Mesendoderm (in vitro differentiated cells): ENCODE measurements at places on chromosomes 7 and 10.
A peak's percentile ranks its signal among the peaks of the same experiment; 100 is the strongest.

DNA sequence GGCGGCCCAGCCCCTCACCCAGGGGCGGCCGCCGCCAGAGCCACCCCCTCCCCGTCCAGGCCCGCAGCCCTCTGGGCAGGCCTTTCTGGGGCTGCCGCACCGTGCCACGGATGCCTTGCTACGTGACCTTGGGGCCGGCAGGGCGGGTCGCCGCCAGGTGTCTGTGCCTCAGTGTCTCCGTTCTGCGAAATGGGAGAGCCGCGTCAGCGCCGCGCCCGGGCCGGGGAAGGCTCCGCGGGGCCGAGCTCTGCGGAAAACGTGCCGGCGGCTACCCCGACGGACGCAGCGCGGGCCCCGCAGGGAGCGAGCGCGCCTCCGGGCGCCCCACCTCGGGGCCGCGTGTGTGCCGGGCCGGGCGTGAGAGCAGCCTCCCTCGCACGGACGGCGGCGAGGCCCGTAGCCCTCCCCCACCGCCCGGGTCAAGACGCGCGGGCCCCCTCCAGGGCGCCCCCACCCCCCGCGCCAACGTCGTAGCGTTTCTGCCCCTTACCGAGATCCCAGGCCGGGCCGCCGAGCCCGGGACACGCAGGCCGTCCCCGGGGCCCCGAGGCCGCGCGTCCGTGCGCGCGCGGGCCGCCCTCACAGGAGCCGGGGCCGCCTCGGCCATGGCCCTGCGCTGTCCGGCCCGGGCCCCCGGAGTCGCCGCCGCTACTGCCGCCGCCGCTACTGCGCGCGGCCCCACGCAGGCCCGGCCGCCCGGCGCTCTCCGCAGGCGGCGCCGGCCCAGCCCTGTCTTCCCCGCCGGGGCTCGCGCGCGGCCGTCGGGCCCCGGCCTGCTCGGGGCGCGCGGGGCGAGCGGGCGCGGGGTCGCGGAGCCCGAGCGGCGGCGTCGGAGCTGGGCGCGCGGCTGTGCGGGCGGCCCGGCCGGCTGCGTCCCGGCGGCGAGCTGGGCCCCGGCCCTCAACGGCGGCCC lies 1.1 kb downstream of the ZNF777 start:
- DNase-seq: peak; percentile 14

GRCh38 chr7:80960244-80960795 lies 41.5 kb upstream of the SEMA3C start:
- no peak for DNase-seq

DNA sequence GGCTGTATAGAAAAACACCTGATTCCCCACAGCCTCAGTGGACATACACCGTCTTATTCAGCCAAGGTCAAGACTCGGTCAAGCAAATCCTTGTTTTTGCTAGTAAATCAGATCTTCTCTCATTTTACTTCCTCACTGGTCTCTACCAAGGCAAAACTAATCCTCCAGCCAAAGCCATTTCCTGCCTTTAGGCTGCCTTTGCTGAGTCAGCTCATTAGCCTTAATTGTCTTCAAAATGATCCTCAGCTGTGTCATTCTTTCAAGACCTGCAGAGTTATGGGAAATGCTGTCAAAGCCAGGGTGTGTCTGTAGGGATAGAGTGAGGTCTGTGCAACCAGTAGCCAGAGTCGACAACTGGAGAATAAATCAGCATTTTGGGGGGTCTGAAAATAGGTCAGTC lies 107.2 kb upstream of the FAM180A start:
- peak; percentile 76 for DNase-seq

GRCh38 chr7:140898786-140899536 lies 25.8 kb downstream of the BRAF start:
- DNase-seq: peak; percentile 3

GRCh38 chr10:24519950-24520349 lies 203.7 kb downstream of the ARHGAP21 start:
- peak; percentile 51 for DNase-seq

DNA sequence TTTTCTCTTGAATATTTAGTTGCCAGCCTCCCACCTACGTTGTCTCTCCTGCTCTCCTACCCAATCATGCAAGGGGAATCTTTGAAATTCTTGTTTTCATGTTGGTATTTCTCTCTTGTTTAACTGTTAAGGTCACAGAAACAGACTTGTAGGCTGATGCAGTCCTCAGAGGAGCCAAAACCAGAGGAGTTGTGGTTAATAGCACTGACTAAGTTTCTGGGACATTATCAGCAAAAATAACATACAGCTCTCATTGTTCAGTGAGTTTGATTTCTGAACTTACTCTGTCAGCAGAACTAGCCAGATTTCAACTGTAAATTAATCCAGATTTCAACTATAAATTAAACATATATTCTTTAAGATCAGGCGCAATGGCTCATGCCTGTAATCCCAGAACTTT lies 11.1 kb upstream of the CUL1 start:
- DNase-seq: no peak

DNA sequence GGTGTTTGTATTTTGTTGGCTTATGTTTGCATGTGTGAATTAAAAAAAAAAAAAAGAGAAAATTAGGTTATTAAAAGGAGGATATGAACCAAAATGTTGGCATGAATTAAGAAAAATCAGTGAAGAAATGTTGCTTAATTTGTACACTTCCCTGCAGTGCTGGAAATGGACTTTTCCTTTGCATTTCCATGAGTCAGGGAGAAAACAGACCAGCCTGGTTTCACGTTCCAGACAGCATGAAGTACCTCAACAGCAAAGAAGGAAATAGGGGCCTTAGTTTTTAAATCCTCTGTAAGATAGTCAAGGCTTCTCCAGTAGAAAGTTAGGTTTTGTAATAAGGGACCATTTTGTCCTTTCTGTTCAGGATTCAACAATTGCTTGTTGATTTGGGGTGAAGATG lies 159.7 kb downstream of the CELF2 start:
- DNase-seq: no peak

GRCh38 chr10:89080660-89081059 lies 90.1 kb downstream of the FAS start:
- no peak for DNase-seq

DNA sequence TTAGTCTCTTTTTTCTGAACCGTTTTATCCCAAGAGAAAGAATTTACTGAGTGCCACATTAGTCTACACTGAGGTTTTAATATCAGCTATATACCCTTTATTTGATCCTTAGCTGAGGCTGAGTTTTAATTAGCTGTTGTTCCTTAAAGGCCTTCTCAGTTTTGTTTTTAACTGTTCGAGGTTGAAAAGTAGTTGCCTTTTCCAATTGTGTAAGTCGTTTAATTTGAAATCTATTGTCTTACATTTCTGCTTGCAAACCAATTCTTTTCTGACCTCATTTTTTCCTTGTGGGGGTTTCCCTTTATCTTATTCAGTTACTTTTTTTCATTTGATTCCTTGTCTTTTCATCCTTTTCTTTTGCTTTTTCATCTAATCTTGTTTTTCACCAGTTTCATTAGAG lies 30.8 kb downstream of the UMAD1 start:
- DNase-seq: no peak

DNA sequence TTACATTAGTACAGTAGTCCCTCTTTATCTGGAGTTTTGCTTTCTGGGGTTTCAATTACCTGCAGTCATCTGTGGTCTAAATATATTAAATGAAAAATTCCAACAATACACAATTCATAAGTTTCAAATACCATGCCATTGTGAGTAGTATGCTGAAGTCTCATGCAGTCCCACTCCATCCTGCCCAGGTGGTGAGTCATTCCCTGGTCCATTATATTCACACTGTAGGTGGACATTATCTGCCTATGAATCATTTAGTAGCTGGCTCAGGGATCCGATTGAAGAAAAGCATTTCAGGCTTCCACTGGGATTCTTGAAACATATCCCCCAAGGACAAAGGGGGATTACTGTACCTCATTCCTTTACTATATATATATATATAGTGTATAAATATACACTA lies 298.2 kb upstream of the GALNT17 start:
- DNase-seq: peak; percentile 51

DNA sequence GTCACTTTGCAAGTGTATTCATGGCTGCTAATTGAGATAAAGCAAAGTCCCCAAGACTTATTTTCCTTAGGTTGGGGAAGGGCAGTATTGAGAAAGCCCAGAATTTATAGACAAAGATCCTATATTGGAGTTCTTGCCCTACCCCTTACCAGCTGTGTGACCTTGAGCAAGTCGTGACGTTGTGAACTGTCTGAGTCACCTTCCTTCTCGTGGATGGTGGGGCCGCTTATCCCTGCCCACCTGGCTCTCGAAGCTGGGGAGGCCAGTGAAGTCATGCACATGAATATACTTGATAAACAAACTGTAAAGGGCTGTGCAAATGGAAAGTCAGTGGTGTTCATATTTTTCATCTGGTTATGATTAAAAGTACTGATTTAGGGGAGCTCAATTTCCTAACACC lies 127.4 kb downstream of the TACC2 start:
- DNase-seq: no peak

DNA sequence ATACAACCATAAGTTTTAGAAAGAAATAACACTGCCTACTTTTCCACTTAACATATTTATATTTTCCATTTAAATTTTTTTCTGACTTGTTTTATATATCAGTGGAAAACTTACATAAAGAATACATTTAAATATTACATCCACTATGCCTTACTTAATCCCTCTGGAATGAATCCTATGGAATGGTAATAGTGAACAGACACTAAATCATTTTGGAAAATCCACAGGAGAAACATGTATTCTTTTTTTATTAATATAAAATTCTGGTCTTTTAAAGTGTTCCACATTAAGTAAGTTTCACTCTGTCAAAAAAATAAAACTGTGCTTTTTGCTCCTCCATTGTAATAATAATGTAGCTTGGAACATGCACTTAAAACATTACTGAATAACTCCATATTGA lies 236.8 kb upstream of the LRRN3 start:
- DNase-seq: no peak

GRCh38 chr7:261341-262250 lies 28.4 kb upstream of the FOXL3 start:
- no peak for DNase-seq

DNA sequence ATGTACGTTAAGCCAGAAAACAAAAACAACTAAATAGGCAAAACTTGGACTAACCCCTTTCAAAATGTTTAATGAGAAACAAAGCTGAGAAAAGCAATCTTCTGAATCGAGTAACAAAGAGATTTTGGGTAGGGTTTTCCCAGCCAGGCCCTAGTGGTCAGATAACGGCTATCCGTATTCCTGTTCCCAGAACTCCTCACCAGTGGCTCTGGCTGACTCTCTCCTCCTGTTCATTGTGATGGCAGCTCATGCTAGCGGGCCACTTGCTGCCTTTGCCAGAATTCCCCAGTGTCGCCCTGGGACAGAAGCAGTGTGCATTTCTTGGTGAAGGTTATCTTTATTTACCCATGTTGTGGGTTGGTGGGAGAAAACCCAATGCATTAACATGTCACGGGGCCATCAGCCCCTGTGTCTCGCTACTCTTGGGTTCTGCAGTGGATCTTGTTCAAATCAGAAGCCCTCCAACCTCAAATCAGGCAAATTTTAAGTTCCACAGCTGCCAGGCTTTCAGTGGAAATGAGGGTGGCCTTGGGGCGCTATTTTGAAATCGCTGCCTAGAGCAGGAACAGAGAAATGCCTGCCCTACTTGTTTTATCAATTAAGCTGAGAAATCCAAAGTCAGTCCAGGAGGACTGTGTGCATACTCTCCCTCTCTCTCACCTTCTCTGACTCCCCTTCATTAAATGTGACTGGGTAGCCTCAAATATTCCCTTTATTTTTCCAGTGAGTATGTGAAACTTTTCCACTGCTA lies 164.5 kb upstream of the NPVF start:
- peak; percentile 42 for DNase-seq

GRCh38 chr7:19560111-19560883 lies 148.5 kb downstream of the POLR1F start:
- DNase-seq: peak; percentile 12

DNA sequence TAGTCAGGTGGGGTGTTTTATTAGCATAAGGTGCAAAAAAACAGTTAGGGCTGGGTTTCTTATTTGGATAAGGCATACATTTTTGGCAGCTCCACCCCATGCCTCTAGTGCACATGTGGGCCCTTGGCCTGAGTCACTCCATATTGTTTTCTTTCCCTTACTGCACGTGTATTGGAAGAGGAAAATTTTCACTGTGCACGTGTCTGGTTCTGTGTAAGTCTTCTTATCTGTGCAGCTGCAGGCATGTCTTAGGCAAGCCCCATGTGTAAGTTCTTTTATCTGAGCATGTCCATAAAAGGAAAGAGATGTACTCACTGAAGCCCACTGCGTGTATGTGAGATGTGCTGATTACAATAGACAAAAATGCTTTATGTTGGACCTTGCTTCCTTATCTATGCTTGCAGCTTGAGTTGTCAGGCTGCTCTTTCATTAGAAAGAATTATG lies 540.3 kb upstream of the IGFBP3 start:
- DNase-seq: no peak

- peak; percentile 74 for DNase-seq
Observed at GRCh38 chr7:134458341-134458805, 527 bp downstream of the AKR1B1 start.

DNA sequence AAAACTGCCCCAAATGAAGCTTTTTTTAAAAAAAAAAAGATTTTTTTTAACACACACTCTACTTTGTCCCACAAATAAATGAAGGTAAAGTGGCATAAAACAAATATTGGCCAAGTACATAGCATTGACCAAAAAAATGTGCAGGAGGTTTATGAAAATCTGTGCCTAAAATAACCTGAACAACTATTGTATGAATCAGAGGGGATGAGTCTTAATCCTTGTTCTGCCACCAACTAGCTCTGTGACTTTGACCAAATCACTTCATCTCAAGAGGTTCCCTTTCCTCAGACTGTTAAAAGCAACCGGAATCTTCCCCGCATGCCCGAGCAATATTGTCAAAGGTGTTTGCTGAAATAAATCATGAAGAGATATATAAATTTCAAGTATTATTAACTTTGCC lies 150.4 kb upstream of the NEBL start:
- no peak for DNase-seq

GRCh38 chr7:151273651-151274390 lies 25.3 kb upstream of the SMARCD3 start:
- DNase-seq: no peak

DNA sequence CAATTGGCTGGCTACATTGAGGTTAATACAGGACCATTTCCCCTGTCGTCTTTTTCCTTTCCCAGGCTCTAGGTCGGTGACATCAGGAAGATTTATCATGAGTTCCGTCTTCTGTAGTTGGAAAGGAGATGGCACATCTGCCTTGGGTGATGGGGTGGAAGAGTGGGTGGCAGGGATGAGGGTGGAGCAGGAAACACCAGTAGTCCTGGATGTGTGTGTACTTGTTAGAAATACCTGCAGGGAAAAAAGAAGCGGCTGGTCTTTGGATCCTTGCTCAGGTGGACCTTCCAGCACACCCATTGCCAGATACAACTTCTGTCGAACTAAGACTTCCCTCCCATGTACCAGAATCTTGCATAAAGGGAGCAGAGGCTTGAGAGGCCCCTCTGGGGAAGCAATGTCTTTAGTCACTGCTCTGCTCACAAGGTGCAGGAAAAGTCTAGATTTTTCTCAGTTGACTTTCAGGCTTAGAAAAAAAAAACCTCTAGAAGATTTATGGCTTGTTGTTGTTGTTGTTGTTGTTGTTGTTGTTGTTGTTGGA lies 516.8 kb upstream of the GALNT17 start:
- DNase-seq: no peak

DNA sequence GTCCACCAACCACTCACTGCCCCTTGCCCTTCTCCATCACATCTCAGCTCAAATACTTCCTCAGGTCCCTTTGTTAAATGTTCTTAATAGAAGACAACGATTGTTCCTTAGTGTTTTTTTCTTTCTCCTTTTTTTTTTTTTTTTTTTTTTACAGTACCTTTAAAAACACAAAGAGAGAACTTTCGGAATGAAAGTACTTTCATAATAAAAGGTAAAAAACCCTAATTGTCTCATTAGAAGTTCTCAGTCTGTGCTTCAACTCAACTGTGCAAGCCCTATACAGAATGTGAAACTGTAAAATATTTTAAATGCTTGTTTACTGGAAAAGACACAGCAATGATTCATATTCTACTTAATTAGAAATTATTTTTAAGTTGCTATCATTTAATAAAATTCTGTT lies 29.4 kb downstream of the TSPAN12 start:
- no peak for DNase-seq
